ENCODE measurements at places on chromosomes 6 and 20.

DNA sequence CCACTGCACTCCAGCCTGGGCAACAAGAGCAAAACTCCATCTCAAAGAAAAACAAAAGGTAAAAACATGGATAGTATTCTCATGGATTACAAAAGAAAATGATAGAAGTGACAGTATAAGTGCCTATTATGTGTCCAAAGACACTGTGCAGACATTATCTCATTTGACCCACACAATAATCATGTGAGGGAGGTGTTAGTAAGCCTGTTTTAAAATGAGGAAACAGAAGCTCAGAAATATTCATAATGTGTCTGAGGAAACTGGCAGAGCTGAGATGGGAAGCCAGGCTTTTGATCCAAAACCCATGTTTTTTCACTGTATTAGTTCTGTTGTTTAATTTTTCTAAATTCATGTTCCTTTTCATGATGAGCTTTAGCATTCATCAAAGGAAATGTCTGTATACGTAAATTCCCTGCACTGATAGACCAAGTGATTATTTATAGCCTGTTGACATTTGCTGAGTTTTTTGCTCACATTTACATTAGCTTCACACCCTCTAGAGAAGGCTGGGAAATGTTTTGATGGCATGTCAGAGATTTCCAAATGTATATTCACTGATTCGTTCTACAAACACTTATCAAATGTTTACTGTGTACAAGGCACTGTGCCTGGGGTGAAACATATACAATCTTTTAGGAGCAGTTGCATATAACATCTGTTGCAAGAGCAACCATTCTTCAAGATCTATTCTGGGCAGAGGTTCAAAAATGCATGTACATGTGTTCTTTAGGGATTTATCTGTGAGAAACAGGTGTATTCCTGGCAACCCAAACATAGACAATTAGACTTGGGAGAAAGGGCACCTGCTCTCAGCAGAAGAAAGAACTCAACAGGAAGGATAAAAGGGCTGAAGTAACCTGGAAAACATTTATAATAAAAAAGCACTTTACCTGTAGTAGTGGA lies 331.5 kb downstream of the SAMD5 start:
- no peak for DNase-seq

DNA sequence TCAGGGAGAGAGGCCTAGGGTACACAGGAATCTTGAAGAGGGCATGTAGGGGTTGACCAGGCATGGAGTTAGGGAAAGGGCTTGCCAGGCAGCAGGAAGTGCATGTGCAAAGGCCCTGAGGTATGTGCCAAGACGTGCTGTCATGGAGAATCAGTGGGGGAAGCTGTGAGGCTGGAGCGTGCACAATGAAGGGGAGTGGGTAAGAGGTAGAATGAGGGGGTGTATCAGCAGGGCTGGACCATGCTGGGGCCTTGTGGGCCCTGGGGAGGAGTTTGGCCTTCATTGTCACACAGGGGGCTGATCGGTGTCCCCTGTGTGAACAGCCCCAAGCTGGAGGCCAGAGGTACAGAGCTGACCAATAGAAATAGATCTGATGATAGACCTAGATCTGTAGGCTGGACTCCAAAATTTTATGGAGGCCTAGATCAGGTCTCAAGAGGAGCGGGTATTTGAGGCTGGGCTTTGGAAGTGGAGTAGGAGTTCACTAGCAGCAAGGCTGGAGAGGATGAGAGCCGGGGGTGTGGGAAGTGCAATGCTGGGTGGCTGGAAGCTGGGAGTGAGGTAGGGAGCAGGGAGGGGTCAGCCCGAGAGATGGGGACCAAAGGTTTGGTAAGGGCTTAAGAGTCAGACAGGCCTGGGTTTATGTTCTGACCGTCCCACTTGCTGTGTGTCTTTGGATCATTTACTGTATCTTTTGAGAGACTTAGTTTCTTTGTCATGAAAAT lies 3.0 kb downstream of the SRC start:
- no peak for DNase-seq

DNA sequence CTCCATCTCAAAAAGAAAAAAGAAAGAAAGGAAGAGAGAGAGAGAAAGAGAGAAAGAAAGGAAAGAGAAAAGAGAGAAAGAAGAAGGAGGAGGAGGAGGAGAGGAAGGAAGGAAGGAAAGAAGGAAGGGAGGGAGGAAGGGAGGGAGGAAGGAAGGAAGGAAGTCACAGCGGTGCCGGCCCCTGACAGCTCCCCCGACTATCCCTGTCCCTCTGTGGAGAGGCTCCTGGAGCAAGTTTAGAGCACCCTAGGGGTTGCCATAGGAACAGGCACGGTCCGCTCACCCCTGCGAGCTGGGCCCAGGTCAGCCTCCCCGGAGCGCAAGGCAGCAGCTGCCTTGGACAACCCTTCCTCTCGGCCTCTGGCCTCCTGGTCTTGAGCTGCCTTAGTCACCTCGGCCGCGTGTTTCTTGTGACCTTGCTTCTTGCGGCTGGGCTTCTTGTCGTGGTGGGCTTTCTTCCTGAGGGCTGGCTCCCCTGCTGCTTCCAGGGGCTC lies 6.8 kb downstream of the BNIP5 start:
- no peak for DNase-seq

DNA sequence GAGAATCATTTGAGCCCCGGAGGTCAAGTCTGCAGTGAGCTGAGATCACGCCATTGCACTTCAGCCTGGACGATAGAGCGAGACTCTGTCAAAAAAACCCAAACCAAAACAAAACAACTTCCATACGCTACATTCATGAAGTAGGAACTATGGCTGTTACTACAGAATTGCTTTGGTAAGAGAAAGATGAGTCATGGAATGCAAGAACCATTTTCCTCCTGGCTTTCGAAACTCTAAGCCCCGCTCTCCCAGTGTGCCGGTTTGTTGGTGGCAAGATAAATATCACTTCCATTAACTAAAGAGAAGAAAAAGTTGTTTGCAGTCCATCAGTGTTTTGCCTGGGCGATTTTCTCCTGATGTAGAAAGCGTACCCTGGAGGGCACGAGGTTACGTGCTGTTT lies 61.3 kb downstream of the ZDHHC14 start:
- DNase-seq: no peak

GRCh38 chr6:169964486-169965180 lies 213.2 kb downstream of the ERMARD start:
- no peak for DNase-seq

- DNase-seq: no peak
Observed at GRCh38 chr20:10576411-10577090, 97.2 kb downstream of the JAG1 start.

DNA sequence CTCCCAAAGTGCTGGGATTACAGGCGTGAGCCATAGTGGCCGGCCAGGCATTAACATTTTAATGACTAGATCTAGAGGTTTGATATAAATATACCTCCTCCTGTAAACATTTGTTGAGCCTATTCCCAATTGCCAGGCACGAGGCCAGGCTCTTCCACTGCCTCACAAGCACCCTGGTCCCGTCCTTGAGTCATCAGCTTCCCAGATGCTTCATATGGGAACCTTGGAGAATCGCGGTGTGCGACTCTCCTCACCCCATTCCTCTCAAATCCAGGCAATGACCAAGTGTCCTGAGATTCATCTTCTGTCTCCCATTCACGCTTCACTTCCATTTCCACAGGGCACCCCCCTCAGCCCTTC lies 35.9 kb upstream of the PIM1 start:
- no peak for DNase-seq

DNA sequence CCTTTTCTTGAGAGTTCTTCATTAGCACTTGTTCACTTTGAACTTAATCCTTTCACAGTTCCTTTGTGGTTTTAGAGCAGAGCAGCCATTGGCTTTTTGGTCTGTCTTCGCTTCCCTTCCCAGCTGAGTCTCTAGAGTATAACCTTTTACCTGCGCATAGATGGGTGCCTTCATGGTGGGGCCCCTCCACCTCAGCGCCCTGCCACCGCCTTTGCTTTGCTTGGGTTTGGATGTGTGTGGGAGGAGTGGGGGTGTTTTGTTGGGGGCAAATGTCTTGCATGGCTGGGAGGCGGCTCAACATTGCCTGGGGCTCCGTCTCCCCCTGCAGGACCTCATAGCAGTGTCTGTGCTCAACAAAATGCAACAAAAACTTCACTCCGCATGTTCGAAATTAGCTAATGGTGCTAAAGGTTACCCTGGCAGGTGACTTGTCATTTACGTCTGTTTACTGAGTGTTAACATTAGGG lies 11.9 kb downstream of the PYGB start:
- no peak for DNase-seq

DNA sequence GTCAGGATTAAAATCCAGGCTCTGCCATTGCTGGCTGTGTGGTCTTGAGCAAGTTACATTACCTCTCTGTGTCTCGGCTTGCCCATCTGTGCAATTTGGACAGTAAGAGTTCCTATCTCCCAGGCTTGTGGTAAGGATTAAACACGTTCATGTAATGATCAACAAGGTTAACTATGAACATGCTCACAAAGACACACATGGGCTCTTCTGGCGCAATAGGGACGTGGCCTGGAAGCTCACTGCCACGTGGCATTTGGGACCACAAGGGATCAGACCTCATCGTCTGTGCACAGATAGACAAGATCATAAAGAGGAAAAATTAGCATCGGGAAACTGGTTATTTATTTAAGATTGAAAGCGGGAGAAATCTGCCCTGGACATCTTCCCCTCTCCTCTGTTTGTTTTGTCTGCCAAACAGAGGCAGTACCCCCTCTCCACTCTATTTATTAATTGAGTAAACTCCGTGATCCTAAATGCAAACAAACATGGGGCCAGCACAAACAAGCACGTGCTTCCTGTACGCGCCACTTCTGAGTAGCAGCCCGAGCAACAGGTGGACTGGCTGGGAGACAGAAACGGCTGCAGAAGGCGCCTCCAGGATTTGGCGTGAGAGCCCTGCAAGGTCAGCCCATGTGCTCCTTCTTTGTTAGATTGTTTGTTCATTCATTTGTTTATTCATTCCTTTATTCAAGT lies 95.0 kb downstream of the CDH26 start:
- DNase-seq: no peak

DNA sequence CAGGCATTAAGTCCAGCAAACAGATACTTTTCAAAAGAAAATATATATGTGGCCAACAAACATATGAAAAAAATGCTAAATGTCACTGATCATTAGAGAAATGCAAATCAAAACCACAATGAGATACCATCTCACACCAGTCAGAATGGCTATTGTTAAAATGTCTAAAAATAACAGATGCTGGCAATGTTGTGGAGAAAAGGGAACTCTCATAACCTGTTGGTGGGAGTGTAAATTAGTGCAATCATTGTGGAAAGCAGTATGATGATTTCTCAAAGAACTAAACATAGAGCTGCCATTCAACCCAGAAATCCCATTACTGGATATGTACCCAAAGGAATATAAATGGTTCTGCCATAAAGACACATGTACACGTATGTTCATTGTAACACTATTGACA lies 20.6 kb downstream of the KCNQ5 start:
- DNase-seq: no peak

DNA sequence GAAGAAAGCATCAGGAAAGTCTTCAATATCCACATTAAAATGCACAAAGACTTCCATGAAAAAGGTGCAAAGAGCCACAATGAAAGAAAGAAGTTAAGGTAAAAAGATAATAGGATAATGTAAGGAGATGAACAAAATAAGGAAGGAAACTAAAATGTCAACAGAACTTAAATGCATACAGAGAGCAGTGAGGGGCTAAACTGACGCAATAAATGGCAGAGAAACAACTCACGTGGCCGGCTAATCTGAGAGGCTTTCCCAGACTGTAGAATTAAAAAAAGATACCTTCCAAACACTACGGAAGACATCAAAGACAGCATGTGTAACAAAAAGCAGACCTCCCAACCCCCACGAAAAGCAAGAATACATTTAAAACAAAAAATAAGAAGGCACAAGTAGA lies 73.7 kb downstream of the GMDS start:
- no peak for DNase-seq

GRCh38 chr6:96101564-96101963 lies 85.8 kb downstream of the FUT9 start:
- DNase-seq: no peak

DNA sequence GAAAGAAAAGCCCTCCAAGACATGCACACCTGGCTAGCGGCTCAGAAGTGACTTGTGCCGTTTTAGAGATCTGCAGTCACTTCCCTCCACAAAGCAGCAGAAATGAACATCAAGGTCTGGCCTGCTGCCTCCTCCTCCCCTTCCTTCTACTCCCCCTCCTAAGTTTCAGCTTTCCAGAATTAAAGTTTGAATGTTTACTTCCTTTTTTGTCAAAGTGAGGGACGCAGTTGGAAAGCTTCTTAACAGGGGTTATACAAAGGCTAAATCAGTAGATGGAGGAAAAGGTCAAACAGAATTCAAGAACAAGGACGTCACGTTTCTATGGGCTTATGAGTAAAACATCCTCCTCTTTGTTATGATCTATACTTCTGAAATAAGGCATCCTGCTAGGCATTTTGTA lies 227.7 kb downstream of the SLC35F1 start:
- DNase-seq: no peak

GRCh38 chr20:61895686-61896057 lies 170.0 kb downstream of the TAF4 start:
- DNase-seq: no peak

GRCh38 chr6:18360188-18360587 lies 27.0 kb upstream of the RNF144B start:
- DNase-seq: no peak

DNA sequence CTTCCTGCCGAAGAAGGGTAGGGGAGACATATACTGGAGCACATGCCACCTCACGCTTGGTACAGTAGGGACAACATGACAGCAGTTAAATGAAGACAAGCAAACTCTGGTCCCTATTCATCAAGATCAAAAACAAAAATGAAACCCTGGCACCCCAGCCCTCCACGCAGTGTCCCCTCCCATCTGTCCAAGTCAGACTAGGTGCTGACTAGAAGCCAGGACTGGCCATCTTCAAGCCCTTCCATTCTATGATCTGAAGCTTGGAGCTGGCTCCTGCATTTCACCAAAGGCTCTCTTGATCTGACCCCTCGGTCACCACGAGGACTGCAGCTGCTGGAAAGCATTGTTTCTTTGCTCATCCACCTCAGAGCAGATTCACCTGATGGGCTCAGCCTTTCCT lies 158.9 kb upstream of the GGTLC1 start:
- no peak for DNase-seq

- DNase-seq: peak; percentile 2
Observed at GRCh38 chr20:14142171-14142570, 146.9 kb downstream of the MACROD2 start.

GRCh38 chr6:121437851-121438651 lies 2.6 kb downstream of the GJA1 start:
- no peak for DNase-seq

- no peak for DNase-seq
Observed at GRCh38 chr20:5827098-5827853, 77.1 kb downstream of the SHLD1 start.

GRCh38 chr6:42745083-42745639 lies 742 bp downstream of the TBCC start:
- DNase-seq: no peak

- DNase-seq: no peak
Observed at GRCh38 chr20:53524589-53525312, 68.9 kb downstream of the ZNF217 start.

DNA sequence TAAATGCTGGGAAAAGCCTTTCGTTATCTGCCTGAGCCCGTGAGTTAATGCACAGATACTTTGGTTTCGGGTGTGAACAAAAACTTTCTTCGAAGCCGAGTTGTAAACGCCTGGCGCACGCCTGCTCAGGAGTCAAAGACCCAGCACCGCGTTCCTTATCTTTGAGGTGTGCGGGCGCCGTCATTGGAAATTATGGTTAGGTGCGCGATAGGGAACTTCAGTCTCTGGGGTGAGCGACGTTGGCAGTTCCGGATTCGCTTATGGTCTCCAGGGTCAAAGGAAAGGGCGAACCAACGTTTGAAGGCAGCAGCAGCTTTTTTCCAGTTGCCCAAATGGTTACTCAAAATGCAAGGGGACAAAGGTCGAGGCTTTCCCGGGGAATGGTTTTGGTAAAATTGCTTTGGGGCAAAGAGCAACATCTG lies 853 bp downstream of the SLC22A3 start:
- DNase-seq: no peak
